ENCODE measurements at places on chromosomes 3 and 15.

- no peak for DNase-seq
These were observed 264.2 kb downstream of the GABRG3 start for GRCh38 chr15:27235161-27235560.

DNA sequence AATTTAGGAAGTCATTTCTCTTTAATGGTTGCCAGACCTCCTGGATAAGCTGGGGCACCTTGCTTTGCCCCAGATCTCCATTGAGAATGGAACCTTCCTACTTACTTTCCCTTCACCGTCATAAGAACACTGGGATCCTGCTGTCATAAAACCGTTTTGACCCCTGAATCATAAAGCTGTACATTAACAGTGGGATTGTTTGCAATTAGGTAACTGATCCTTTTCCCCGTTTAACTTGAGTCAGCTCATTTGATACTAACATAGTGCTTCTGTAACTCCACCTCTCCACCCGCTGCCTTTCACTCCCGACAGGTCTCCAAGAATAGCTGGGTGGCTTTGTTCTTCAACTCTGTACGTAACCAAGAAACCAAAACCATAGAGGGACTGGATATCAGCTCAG lies 308.2 kb upstream of the WNT5A start:
- no peak for DNase-seq

DNA sequence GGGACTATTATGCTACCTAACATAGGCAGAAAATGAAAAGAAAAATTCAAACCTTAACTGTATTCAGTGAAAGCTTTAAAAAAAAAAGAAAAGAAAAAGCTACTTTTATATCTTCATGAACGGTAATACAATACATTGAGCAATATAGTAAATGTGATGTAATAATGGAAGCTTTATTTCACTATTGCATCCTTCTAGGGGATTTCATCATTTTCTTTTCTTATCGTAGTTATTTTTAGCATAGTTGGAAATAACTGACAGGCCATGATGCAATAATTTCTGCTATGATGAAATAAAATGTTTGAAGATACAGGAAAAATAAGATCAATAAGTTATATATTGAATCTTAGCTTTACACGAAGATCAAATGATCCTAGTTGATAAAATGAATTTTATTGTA lies 40.3 kb upstream of the ZCWPW2 start:
- DNase-seq = no peak

DNA sequence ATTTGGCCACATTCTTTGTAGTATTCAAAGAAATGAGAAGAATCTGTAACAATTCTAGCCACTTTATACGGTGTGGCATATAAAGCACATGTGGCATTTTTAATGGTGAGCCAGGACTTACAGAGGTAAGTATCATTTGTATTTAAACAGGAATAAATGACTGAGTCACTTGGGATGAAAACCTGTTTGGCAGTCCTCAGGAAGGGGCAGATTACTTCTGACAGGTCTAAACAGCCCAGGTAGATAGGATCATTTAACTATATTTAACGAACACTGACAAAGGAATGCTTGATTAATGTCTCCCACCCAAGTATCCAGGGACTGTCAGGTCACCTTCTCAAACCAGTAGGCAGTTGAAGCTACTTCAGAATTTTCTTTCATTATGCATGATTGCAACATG lies 241.5 kb upstream of the SATB1 start:
- no peak for DNase-seq

DNA sequence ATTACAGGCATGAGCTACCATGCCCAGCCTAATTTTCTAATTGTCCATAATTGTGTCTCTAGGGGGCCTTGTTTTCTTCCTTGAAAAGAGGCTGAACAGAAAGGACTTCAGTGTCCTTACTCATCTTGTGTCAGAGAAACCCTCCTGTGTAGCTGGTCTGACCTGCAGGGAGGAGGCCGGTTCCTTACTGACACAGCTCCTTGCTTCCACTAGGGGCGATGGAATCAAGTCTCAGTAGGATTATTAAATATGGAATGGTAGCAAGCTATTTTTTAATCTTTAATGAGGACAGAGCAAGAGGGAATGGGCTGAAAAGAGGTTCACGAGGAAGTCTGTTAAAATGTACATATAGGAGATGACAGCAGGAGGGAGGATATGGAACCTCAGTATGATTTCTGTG lies 8.6 kb downstream of the LPCAT4 start:
- no peak for DNase-seq

All from eye (tissue), 1 donor.